ENCODE measurements at places on chromosomes 2 and 18. TPM values are rescaled to one million over a fixed set of nuclear protein-coding genes. Genes with fewer than 3 reads are reported as not detected.

- peak; percentile 91 for DNase-seq
Measured at GRCh38 chr2:215420471-215420935, 15.4 kb downstream of the FN1 start.

DNA sequence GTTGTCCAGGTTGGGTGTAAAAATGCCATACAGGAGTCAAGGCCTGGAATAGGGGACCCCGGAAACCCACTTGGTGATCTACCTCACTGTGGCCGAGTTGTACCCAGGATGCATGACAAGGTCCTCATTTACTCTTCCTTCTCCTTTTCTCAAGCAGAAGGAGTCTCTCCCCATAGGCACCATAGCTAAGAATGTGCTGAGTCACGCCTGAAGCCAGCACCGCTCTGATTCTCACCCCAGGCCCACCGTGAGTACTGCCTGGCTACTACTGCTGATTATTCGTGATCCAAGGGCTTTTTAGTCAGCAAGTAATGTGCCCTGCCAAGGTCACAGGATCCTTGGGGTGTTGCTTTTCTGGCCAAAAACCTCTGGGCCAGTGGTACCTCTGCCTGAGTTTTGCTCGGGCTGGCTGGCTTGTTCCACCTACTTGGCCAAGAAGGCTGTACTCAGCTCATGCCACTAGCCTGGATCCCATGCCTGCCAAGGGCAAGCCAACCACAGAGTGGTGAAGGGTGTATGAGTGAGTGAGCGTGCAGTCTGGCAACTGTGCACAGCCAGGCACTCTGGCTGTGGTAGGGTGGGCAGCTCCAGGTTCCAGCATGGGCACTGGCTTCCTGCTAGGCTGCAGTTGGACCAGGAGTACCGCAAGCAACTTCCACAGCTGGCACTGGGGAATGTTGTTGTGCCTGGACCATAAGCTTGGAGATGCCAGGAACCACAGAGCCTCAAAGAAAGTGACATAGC, 650.1 kb upstream of the VRK2 start:
- no peak for DNase-seq

- no peak for DNase-seq
Measured at GRCh38 chr2:8882094-8882493, 44.7 kb upstream of the KIDINS220 start.

GRCh38 chr2:173145454-173145853, 69.8 kb downstream of the MAP3K20 start:
- DNase-seq, result no peak

- DNase-seq, result no peak
Measured at GRCh38 chr2:9144617-9145016, 62.0 kb upstream of the ASAP2 start.

Gene EN1
- 0.37 TPM for total RNA-seq

DNA sequence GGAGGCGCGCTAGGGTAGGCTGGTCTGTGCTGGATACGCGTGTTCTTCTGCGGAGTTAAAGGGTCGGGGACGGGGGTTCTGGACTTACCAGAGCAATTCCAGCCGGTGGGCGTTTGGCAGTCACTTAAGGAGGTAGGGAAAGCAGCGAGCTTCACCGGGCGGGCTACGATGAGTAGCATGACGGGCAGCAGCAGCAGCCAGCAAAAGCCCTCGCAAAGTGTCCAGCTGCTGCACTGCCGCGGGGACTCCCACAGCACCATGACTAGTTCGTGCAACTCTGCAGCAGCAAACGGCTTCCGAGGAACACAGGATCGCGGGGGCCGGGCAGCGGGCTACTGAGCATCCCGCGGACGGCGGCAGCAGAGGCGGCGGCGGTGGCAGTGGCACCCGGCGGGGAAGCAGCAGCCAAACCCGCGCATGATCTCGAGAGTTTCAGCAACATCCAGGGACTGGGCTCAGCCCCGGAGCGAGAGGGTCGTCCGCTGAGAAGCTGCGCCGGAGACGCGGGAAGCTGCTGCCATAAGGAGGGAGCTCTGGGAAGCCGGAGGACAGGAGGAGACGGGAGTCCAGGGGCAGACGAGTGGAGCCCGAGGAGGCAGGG, 368 bp downstream of the TMEFF2 start:
- DNase-seq, result no peak

- peak; percentile 45 for DNase-seq
Measured at GRCh38 chr18:12376034-12376753, 833 bp downstream of the AFG3L2 start.

Gene ALKAL2
- not detected for total RNA-seq

GRCh38 chr2:226676618-226677017, 123.0 kb downstream of the IRS1 start:
- DNase-seq, result no peak

Gene SERPINB11
- not detected for total RNA-seq

Gene SERPINB4
- total RNA-seq, result not detected

GRCh38 chr18:72674710-72675109, 130.6 kb upstream of the CBLN2 start:
- DNase-seq, result no peak

Data from Caco-2 (cell line).